ENCODE measurements at places on chromosomes 5 and 9. TPM values are rescaled to one million over a fixed set of nuclear protein-coding genes. Genes with fewer than 3 reads are reported as not detected.

- DNase-seq: no peak
Measured at GRCh38 chr9:87250205-87250604, 247.5 kb upstream of the DAPK1 start.

ANKRD34B gene
- total RNA-seq: not detected

DNA sequence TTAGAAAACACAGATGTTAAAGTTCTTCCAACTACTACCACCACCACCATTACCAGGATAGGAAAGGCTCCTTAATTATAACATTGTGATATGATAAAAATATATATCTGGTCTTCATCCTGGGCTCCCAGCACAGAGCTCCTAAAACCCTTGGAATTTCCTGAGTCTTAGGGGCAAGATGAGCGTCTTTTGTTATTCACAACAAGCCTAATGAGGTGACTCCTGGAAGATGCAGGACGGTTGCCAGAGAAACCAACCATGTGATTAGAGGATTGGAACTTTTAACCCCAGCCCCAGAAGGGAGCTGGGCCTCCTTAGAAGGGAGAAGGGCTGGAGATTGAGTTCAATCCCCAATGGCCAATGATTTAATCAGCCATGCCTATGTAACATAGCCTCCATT, 148.0 kb upstream of the ADRA1B start:
- no peak for DNase-seq

DND1 gene
- total RNA-seq: 0.91 TPM

DNA sequence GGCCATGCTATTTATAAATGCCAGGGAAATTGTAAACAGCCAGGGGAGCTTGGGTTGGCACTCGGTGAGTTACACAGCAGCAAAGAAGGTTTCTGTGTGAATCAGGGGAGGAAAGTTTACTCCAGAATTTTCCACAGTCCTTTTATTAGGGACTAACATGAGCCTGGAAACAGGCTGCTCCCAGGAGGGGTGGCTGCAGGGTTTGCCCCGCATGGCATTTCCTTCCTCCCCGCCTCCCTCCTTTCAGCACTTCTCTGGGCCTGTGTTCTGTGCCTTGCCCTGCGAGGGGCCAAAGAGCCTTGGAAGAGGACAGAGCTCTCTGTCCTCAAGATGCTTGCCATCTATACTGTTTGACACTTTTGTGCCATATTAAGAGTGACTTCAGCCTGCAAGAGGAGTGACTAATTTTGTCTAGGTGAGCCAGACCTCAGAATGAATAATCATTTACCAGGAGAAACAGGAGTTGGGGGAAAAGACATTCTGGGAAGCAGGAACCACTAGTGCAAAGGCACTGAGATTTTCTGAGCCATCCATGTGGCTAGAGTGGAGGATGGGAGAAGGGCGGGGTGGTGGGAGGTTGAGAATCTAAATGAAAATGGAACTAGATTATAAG, 1.8 kb downstream of the GSN start:
- DNase-seq: no peak

DNA sequence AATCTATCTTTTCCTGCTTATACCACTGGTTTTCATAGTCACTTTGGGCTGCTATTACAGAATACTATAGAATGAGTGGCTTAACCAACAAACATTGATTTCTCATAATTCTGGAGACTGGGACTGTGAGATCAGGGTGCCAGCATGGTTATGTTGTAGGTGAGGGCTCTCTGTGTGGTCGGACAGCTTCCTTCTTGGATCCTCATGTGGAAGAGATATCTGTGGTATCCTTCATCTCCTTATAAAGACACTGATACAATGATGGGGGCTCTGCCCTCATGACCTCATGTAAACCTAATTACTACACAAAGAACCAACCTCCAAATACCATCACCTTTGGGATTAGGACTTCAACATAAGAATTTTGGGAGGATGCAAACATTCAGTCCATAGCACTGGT, 13.9 kb upstream of the PRLR start:
- DNase-seq: no peak

MRPS27 gene
- total RNA-seq: 61.1 TPM

LRRC19 gene
- total RNA-seq: not detected

- DNase-seq: no peak
Measured at GRCh38 chr5:69285448-69286116, 47.0 kb downstream of the CCDC125 start.

SPATA31D3 gene
- not detected for total RNA-seq

RGS7BP gene
- total RNA-seq: 14.5 TPM

COL23A1 gene
- 0.52 TPM for total RNA-seq

GRCh38 chr5:143976055-143976454, 164.1 kb downstream of the HMHB1 start:
- no peak for DNase-seq

- DNase-seq: no peak
Measured at GRCh38 chr9:85151162-85151561, 481.6 kb downstream of the NTRK2 start.

STRBP gene
- 11.5 TPM for total RNA-seq

ZNF608 gene
- 30.1 TPM for total RNA-seq

DNA sequence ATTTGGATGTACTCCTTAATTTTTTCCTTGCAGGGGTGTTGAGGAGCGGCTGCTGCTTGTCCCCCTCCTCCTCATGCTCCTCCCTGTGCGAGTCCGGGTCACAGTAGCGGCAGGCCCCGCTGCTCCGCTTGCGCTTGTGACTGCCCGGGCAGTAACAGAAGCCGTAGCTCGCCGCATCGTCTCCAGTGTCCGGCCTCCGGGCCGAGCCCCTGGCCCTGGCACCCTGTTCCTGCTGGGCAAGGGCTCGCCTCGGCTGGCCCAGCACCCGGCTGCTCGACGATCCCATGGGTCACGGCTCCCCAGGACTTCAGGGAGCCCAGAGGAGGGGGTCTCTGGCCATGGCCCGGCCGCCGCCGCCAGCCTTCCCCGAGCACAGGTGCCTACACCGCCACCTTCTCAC, at the start of gene GMCL2:
Gene GMCL2 (minus strand): TSS at position 358 of the 400 bp plus-strand sequence. CDS start 72 bp downstream, at position 286.
- no peak for DNase-seq

DNA sequence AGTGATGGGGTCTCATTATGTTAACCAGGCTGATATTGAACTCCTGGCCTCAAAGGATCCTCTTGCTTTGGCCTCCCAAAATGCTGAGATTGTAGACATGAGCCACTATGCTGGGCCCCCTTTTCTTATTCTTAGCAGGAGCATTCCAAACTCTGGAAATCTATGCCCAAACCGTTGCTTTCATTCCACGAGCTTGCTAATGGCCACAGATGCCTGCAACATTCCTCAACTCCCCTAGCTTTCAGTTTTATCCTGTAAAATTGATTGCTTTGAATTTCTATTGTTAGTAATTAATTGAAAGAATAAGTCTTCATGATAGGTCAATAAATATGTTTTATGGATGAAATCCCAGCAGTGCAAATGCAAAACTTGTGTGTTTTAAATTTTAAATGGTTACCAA, 564.8 kb upstream of the WWC1 start:
- DNase-seq: no peak

PCSK1 gene
- 0.39 TPM for total RNA-seq

- DNase-seq: no peak
Measured at GRCh38 chr9:129866394-129867135, 31.3 kb downstream of the USP20 start.

LURAP1L gene
- 13.2 TPM for total RNA-seq

GRCh38 chr9:35500130-35500748, 10.3 kb downstream of the RUSC2 start:
- DNase-seq: no peak

Measured in adrenal gland (tissue), 19 donors.